ENCODE measurements at places on chromosomes 11 and 22.

GRCh38 chr11:114566276-114566675 lies 6.6 kb upstream of the NXPE1 start:
- no peak for DNase-seq

- no peak for DNase-seq
Measured at GRCh38 chr11:64027651-64028397, 7.9 kb upstream of the FLRT1 start.

- no peak for DNase-seq
Measured at GRCh38 chr11:78796956-78797355, 222.3 kb upstream of the NARS2 start.

GRCh38 chr11:133663135-133663985 lies 131.1 kb upstream of the OPCML start:
- no peak for DNase-seq

GRCh38 chr11:82756765-82757639 lies 23.3 kb upstream of the FAM181B start:
- DNase-seq = no peak

DNA sequence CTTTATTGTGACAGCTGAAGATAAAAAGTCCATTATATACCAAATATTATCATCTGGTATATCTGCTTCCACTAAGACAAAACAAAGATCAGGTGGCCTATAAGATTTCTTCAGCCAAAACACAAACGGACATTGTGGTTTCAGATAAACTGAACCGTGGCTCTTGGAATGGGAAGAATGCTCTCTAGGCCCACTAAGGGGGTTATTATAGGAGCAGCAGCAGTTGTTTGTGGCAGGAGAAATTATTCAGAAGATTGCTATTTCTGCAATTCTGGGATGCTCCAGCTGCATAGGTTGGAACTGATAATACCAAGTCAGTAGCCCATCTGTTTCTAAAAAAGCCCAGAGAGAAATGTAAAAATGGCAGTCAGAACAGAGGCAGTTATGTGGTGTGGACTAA lies 145.3 kb downstream of the NCAM1 start:
- DNase-seq = no peak

- DNase-seq = no peak
Measured at GRCh38 chr11:108886660-108887009, 221.8 kb downstream of the DDX10 start.

- no peak for DNase-seq
Measured at GRCh38 chr11:7353100-7353499, 101.4 kb downstream of the SYT9 start.

DNA sequence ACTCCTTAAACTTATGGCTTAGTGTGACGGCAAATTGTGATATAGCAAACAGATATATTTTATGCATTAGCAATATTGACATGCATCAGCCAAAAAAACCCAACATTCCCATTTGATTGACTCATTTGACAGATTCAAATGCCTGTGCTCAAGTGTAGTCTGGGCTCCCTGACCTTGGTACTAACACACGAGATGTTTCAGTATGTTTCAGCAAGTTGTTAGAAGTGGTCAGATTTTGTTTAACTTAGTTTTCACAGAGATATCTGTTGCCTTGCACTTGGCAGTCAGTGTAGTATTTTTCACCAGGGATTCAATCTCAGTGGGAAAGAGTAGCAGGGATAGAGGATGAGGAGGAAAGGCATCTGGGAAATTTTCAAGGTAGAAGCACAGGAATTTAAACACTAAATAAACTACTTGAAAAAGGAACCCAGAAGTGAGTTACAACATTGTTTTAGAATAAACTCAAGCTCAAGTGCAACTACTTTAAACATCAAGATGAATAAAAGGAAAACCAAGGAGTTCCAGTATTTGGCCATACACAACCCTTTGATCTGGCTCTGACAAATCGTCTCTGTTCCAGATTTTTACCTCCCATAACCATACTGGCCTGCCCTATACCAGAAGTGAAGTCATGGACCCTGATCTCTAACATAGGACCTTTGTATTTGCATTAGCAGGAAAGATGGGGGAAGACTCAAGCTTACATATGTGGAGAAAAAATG lies 56.5 kb upstream of the BLID start:
- DNase-seq = no peak

- DNase-seq = no peak
Measured at GRCh38 chr22:33352768-33353167, 294.6 kb upstream of the SYN3 start.

- DNase-seq = no peak
Measured at GRCh38 chr11:74084796-74085541, 76.1 kb upstream of the UCP3 start.

DNA sequence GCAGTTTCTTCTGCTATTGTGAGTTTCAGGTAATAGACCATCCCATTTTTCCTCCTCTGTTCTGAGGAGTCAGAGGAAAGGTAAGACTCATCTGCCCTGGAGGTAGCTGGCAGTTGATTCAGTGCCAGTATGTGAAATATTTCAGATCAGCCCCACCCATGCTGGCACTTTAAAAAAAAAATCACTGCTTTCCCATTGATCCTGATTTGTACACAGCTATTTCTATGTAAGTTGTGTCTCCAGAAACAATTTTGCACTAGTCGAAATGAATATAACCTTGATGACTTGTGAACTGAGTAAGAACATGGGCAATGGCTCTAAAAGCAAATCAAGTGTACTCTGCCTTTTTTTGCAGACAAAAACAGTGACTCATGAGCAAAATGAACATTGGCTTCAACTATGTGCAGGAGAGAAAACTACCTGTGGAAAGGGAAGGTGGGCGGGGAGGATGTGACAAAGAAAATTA lies 82.0 kb upstream of the OR5AK2 start:
- DNase-seq = no peak

DNA sequence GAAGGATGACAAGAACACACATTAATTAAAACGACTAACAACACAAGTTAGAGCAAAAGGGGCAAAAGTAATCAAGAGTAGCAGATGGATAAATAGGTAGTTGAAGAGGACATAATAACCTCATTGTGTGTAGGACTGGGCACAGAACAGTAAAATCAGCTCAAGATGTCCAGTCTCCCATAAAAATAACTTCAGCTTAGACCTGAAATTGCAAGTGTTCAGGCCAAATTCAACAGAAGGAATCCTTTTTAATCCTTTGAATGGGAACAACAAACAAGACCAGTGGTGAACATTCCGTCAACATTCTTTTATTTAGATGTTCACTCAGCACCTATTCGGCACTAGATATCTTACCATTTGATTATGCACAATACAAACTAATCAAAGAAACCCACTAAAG lies 4.4 kb downstream of the MTMR2 start:
- no peak for DNase-seq

GRCh38 chr11:88178191-88178590 lies 2.9 kb upstream of the RAB38 start:
- DNase-seq = no peak

DNA sequence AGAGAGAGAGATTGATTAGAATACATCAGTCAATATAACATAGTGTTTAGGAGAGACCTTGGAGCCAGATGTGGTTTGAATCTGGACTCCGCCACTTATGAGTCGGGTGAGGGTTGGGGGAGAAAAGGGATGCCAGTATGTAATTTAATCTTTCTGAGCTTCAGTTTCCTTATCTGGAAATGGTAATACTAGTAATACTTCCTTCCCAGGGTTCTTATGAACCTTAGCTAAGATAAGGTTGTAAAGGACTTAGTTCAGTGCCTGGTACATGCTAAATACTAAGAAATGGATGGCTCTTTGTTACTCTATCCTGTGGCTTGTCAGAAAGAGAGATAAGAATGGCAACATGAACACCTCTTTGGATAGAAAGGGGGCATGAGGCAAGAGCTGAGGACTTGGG lies 226.1 kb upstream of the NARS2 start:
- DNase-seq = no peak

DNA sequence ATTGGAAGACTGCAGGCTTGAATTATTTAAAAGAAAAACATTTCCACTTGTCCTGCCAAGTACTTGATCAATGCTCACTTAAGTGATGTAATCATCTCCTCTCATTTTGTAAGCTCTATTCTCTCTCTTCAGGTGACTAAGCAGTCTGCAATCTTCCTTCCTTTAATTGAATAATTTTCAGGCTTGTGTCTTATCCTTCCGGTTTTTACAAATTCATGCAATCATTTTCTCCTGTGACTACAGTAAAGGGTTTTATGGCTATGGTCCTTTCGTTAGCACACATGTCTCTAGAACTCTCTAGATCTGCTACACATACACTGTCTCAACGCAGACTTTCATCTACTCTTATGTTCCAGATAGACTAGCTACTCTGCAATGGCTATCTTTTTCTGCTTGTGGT lies 12.6 kb upstream of the UPB1 start:
- no peak for DNase-seq

DNA sequence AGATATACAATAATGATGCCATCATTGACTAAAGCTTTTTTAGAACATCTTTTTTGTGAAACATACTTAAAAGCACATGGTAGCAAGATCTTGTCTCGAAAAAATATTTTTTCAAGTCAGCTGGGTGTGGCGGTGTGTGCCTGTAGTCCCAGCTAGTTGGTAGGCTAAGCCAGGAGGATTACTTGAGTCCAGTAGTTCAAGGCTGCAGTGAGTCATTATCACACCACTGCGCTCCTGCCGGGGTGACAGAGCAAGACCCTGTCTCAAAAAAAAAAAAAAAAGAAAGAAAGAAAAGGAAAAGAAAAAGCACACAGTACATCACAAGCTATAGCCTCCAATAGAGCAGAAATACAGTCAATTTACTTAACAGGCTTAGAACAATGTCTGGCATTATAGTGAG lies 37.0 kb downstream of the ENTHD1 start:
- DNase-seq = no peak

- DNase-seq = no peak
Measured at GRCh38 chr22:19755722-19756287, 4.8 kb upstream of the TBX1 start.

DNA sequence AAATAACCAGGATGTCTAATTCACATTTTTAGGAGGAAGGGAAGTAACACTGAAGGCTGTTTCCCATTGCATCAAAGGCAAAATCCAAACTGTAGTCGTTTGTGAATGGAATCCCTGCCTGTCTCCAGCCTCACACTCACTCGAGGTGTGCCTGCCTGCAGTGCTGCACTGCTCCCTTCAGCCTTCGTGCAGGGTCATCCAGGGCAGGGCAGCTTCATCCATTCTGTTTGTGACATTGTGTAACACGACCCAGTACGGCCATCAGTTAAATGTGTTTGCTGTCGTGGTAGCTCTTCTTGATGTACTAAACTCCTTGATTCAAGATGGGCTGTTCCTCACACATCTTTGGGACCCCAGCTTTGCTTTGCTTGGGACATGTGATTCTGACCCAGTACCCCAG lies 34.3 kb downstream of the LDLRAD3 start:
- no peak for DNase-seq

- DNase-seq = no peak
Measured at GRCh38 chr11:30089921-30090320, 73.1 kb upstream of the KCNA4 start.

DNA sequence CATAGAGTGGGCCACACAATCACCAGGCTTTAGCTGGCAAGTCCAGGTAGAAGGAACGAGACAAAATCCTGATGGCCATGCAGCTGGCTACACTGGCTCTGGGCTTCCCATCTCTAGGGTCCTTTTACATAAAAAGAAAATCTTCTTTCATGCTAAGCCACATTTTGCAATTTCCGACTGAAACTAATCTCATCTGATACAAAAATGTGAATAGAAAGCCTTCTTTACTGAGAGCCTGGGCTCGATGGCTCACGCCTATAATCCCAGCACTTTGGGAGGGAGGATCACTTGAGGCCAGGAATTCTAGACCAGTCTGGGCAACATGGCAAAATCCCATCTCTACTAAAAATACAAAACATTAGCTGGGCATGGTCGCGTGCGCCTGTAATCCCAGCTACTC lies 67.2 kb downstream of the MICAL3 start:
- DNase-seq = no peak

- DNase-seq = no peak
Measured at GRCh38 chr11:131666617-131667016, 296.2 kb downstream of the NTM start.

DNA sequence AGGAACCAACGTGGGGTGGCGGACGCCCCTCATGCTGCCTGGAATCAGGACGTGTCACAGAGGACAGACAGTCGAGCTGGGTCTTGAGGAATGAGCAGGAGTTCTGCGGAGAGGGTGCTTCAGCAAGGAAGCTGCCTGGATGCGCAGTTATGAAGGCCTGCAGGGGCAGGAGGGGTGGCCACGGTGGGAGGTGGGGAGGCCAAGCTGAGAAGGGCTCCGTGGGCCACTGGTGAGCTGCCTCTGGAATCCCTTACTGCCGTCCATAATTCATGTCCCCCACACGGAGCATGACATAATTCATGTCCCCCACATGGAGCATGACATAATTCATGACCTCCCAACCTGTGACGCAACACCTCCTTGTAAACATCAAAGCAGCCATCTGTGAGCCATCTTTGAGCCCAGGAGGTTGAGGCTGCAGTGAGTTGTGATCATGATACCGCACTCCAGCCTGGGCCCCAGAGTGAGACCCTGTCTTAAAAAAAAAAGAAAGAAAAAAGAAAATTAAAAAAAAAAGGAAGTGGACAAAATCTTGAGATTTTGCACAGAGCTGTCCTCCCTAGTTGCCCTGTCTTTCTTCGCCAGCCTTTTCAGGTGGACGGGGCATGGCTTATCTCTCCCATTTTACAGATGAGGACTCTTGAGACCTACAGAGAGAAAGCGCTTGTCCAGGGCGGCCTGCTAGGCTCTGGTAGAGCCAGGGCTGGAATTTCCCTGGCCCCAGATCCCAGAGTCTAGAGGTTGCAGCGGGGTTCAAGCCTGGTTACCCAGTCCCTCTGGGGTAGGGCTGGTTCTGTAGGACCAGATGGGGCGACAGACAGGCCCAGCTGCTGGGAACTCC lies 24.3 kb upstream of the PICK1 start:
- no peak for DNase-seq

DNA sequence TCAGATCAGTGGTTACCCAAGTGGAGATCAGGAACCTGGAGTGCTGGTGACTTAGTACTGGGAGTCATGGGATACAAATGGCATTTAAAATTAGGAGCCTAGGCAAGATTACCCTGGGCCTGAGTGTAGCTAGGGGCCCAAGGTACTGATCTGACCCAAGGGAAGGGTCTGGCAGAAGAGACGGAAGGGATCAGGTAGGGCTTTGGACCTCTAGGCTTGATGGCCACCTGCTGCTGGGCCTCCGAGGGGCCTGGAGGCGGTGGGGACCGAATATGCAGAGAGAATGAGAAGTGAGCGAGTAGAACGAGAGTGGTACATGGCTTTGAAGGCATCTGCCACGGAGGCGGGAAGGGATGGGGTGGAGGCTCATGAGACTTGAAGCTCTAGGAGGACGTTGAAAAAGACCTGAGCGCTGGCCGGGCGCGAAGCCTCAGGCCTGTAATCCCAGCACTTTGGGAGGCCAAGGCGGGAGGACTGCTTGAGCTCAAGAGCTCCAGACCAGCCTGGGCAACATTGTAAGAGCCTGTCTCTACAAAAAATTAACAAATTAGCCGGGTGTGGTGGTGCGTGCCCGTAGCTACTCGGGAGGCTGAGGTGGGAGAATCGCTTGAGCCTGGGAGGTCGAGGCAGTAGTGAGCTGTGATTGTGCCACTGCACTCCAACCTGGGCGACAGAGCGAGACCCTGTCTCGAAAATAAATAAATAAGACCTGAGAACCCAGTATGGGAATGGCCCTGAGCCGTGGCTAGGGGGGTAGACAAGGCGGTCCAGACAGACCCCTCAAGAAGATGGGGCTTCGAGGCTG lies 563 bp upstream of the PPIL2 start:
- no peak for DNase-seq

- no peak for DNase-seq
Measured at GRCh38 chr11:34447044-34447443, 8.3 kb downstream of the CAT start.

All from CD4-positive, alpha-beta memory T cell (primary cell).